ENCODE measurements at places on chromosomes 1 and 21. TPM values are rescaled to one million over a fixed set of nuclear protein-coding genes. Genes with fewer than 3 reads are reported as not detected.

DNA sequence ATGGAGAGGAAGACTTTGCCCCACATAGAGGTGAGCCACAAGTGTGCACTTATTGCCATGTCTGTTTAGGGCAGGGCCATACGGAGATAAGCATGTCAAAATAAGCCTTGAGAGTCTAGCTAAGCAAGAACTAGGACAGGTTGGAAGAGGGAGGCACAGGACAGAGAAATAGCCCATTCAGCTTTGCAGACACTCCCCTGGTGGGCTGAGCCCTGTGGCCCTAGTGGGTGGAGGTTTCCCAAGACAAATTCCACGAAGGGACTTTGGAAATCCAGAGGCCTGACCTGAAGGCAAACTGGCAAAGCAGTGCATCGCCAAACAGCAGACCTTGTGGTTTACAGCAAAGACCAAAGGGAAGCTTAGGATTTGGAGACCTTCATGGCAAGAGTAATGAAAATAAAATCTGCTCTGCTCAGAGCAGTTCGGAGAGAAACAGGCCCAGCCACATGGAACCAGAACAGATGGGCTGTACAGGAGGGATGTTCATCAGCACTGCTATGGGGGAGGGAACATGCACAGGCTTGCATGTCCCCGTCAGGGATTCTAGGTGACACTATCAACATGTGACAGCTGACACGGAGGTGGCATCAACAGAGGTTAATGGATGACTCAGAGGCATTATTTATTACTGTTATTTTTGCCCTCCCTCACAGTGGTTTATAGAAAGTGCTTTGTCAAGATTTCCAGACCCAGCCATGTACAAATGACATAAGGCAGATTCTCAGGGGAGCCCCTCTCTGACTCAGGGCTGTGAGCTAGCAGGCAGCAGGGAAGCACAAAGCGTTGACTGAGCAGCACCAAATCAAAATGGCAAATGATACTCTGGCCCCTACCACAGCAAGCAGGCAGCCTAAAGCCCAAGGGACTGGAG lies 90.1 kb upstream of the IRF2BP2 start:
- peak; percentile 24 for DNase-seq

Gene CNR2
- total RNA-seq, result 1.3 TPM

DNA sequence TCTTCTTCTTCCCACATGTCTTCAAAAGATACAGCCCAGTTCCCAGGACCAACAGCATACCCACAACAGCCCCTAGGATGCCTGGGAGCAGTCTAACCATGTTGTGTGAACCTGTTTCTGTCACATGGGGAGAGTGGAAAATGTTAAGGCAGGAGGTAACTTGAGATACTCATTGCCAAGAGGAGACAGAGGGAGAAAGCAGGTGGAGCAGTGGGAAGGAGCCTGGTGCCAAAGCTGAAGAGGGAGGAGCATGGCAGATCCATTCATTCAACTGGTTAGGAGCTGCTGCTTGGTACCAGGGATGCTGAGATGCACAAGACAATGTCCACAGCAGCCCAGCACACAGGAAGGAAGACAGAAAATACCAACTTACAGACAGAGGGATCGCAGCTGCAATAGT lies 149.8 kb upstream of the ETV3 start:
- DNase-seq, result no peak

DNA sequence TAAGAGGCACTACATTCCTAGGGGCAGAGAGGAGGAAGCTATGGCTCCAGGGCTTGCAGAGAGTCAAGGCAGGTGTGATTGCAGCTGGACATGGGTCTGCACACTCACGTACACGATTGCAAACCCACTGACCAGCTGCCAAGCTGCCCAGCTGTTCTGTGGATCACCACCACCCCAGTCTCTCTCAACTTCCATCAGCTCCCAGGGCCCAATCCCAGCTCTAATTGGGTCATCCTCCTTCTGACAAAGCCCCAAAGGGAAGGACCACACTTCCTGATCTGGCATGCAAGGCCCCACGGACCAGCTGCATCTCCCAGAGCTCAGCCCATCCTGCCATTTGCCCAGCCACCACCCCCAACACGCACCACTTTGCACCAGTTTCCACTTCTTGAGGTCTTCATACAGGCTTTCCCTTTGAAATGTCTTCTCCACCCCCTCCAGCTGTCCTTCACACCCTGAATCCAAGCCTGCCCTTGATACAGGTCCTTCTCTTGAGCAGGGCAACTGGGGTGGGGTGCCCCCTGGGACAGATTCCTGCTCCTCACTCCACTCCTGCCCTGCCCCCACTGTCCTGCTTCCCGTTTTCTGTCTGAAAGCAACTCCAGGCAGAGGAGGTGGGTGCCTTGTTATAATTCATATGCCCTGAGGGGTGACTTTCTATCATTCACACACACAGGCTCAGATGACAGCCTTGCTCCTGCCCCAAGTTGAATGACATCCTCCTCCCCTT lies 179.4 kb upstream of the EDN2 start:
- DNase-seq, result no peak

Gene BNIPL
- total RNA-seq, result under 0.01 TPM

Gene PLXNA2
- total RNA-seq, result 0.27 TPM

Gene AGT
- total RNA-seq, result not detected

GRCh38 chr1:233157245-233157644 lies 138.3 kb downstream of the PCNX2 start:
- no peak for DNase-seq

GRCh38 chr1:20234788-20235535 lies 48.6 kb upstream of the PLA2G2C start:
- no peak for DNase-seq

- DNase-seq, result no peak
Measured at GRCh38 chr21:29538115-29538514, 239.4 kb downstream of the BACH1 start.

Gene RBM11
- total RNA-seq, result 4.3 TPM

Gene ADORA1
- total RNA-seq, result not detected

- DNase-seq, result peak; percentile 48
Measured at GRCh38 chr1:220950576-220950975, 71.3 kb downstream of the HLX start.

DNA sequence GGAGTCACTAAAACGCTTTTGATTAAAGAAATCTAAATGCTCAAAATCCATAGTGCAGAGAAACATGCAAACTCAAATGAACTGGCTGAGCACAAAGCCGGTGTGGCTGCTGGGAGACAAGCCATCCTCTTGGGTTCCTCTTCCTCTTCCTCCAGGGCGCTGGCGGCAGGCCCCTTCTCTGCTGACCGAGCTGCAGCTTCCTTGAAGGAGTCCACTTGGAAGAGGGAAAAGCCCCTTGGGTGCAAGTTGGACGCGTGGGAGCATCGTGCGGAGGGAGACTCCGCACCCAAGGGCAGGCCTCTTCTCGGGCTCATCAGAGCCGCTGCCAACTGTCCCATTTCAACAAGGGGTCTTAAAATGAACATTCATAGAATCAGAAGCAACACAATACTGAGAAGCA lies 7.9 kb downstream of the CCNL2 start:
- DNase-seq, result no peak

DNA sequence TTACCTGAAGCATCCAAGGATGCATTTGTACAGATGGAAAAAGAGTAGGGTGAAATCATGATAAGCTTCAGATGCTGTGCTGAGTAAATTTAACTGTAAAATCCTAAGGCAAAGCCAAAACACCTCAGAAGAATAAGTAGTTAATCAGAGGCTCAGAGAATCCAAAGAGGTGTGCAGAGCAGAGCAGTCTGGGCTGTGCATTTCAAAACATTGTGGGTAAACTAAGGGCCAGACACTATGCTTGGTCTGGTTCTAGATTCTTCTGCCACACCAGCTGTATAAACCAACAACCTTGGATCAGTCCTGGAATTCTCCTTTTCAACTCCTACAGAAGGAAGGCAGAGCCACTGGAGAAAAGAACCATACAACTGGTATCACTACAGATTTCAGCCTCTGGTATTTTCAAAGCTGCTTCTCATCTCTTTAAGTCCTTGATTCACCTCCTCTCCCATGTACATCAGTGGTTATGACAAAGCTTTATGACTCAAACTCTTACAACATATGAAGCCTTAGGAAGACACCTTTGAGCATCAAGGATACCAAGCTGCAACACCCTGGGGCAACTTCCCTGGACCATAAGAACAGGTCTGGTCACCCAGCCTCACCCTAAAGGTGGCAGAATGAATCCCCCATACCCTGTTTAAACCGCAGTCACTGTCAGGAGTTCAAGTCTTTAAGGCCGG lies 11.6 kb upstream of the HIPK1 start:
- no peak for DNase-seq

GRCh38 chr1:173356191-173356762 lies 120.9 kb upstream of the PRDX6 start:
- no peak for DNase-seq

DNA sequence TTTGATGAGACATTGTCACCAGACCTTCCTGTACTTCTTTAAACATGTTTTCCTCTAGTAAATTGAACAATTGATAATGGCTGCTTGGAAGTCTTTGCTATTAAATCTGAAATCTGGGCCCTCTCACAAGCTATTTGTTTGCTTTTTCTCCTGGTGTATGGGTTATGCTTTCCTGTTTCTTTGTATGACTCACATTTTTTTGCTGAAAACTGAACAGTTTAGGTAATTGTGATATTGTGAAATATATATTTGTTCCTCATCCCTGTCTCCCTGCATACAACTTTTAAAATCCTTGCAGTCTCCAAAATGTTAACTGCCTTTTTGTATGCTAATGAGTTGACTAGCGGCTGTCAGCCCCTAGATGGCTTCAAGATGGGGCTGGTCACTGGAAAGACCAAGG lies 61.6 kb downstream of the MAP3K21 start:
- DNase-seq, result no peak

Gene TMEM201
- 20.7 TPM for total RNA-seq

GRCh38 chr1:226584164-226584563 lies 35.6 kb downstream of the STUM start:
- no peak for DNase-seq

GRCh38 chr21:16022921-16023320 lies 293.1 kb downstream of the USP25 start:
- no peak for DNase-seq

DNA sequence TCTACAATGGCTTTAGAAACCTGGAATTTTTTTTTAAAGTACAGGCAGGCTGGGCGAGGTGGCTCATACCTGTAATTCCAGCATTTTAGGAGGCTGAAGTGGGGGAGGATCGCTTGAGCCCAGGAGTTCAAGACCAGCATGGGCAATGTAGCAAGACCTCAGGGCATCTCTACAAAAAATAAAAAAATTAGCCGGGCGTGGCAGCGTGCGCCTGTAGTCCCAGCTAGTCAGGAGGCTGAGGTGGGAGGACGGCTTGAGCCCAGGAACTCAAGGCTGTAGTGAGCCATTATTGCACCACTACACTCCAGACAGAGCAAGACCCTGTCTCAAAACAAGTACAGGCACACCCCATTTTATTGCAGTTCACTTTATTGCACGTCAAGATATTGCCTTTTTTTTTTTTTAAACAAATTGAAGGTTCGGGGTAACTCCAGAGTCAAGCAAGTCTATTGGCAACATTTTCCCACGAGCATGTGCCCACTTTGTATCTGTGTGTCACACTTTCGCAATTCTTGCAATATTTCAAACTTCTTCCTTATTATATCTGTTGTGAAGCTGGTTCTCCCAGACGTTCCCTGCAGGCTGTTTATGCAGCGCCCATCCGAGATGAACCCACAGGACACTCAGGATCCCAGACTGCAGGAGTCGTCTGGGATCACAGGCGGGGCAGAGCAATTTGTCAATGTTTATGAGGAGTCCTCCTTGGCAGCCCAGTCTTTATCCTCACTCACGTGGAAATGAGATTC lies 4.7 kb downstream of the HES2 start:
- DNase-seq, result no peak

DNA sequence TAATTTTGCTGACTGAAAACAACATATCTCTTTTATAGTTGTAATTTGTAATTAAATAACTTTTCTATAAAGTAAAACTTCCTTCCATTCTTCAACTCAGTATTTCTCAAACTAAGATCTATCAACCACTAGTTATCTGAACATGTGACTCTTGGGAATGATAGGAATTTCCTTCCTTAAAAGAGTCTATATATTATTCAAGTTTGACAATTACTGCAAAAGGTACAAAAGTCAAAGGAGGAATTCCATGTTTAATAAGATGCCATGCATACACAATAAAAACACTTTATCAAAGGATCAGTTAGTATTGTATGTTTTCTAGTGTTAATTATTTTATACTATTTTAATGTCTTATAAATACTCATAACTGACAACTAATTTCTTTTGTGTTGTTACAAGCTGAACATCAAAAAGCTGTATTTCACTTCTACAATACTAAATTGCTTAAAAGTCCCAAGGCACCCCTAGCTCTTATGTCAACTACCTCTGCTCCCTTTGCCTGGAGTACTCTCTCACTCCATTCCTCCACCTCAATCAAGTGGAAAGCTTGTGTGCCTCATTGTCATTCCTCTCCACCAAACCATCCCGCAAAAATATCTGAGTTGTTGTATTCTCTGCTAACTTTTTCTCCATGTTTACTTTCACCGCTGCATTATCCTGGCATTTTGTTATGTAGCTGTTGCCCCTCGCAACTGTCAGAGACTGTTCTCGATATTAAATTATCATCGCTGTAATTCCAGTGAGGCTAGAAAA lies 67.9 kb downstream of the SLC44A5 start:
- DNase-seq, result no peak

DNA sequence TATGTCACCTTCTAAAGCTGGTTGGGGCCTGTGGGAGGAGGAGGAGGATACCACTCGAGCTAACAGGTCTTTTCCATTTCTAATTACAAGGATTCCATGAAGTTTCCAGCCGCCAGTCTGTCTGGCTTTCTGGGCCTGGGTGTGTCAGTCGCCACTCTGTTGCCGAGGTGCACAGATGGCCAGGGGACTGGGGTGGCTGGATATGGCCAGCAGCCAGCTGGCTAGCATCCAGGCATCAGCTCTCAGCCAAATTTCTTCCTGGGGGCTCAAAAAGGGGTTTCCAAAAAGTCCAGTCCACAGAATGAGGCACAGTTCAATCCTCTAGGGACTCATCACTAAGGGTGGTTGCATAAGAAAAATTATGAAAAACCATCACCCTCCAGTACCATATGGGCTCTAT lies 32.4 kb downstream of the ITPKB start:
- DNase-seq, result no peak

Gene SPRR2E
- not detected for total RNA-seq

GRCh38 chr1:31203215-31203614 lies 36.5 kb downstream of the NKAIN1 start:
- no peak for DNase-seq

DNA sequence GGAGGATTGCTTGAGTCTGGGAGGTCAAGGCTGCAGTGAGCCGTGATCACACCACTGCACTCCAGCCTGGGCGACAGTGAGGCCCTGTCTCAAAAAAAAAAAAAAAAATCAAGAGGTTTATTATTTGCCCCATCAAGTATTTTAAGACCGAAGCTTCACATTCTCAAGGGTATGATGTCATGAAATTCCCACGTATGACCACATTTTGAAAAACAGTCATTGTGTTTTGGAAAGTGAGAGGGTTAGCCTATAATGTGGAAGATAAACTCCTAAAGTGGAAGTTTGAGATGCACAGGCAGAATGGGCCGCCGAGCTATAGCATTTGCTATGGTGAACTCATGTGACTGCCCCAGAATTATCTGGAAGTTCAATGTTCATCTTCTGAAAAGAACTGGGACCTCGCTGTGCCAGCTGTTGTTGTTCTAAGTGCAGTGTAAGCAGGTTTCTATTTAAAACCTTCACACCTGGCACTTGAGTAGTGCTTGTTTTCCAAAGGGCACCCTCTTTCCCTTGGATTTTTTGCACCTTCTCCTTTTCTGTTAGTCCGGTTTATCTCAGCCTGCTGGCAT lies 96.9 kb upstream of the SLC25A33 start:
- DNase-seq, result no peak

Gene SPRR5
- not detected for total RNA-seq

Gene KMO
- 0.81 TPM for total RNA-seq

- no peak for DNase-seq
Measured at GRCh38 chr21:46222436-46223116, 6.0 kb downstream of the LSS start.

GRCh38 chr21:25897383-25897782 lies 162.6 kb downstream of the GABPA start:
- DNase-seq, result no peak
